ENCODE measurements at places on chromosomes 5 and 9.
A peak's percentile ranks its signal among the peaks of the same experiment; 100 is the strongest.

DNA sequence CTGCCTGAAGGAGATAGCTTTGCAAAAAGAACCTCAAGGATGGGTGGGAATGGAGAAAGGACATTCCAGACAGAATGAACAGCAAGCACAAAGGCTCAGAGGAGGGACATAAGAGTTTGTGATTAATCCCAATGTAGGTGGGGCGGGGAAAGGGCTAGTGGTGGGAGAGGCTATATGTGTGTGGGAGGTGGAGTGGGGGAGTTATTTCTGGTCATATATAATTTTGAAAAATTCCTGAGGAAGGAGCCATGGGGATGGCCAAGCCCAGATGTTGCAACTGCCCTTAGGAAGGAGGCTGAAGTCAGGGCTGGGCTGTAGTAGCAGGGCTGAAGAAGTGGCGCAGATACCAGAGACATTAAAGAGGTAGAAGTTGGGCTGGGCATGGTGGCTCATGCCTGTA lies 13.4 kb upstream of the CCL27 start:
- no peak for DNase-seq

DNA sequence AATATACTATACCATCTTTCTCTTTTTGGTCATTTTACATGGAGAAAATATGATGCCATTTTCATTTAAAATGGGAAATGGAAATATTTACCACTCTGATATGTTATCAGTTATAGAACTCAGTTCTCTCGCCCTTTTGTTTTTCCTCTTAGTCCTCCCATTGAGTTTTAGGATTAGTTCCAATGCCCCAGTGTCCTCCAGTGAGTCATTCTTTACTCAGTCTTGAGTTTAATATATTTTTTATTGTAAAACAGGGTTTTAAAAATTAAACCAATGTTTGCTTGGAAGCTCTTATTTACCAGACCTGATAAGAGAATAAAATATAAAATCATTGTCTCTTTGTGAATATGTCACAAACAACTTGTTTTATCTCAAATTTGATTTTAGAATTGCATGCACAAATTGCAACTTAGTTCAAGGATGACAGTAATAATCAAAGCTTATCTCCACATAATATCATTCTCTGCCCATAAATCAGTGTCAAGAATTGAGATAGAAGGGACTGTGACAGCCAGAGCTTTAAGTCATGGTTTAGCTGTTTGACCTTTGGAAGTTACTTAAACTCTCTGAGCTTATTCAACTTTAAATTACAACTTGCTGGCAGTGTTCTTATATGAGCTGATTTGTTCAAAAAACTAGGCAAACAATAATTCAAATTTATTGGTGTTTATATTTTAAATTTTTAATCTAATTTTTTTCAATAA lies 166.4 kb downstream of the PAM start:
- no peak for DNase-seq

- DNase-seq, result no peak
Observed at GRCh38 chr9:4592886-4593285, 69.2 kb upstream of the PLPP6 start.

DNA sequence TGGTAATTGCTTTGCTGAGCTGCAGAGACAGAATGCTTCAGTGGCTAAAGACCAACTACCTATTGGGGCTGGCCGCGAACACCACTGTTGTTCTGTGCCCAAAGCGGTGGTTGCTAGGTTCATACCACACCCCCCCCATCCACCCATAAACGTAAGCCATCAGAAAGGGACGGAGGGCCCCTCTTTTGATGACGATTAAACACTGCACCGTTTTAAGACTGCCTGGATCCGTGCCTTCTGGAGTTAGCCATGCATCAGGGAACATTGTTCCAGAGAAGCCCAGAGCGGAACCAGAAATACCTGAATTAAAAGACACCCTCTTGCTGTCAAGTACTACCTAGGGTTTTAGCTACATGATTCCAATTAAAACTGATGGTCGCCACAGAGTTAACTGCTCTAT lies 369.1 kb upstream of the DAP start:
- DNase-seq, result no peak

- peak; percentile 83 for DNase-seq
Observed at GRCh38 chr5:172274951-172275753, 8.4 kb downstream of the UBTD2 start.
